ENCODE measurements at places on chromosomes 6 and 20.

DNA sequence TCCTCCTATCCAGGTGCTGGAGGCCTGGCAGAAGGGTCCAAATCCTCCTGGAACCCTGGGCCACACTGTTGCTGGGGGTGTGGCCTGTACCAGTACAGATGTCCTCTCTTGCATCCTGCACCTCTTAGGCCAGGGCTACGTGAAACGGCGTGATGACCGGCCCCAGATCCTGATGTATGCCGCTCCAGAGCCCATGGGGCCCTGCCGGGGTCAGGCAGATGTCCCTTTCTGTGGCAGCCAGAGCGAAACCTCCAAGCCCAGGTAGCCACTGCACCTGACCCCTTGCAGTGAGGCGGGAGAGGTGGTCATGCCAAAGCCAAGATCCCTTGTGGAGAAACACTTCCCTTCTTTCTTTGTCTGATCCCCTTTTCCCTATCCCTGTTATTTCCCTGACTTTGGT, 14.2 kb downstream of the DNPH1 start:
- no peaks in the 10 kb centered on the region for H3K4me1 ChIP-seq
- H3K27ac ChIP-seq = no peak overlapping the region
- no peak for DNase-seq

- no peak overlapping the region for H3K4me3 ChIP-seq
- H3K27ac ChIP-seq = no peak overlapping the region
- no peak for DNase-seq
- H3K36me3 ChIP-seq = no peaks in the 10 kb centered on the region
- no peaks in the 10 kb centered on the region for H3K4me1 ChIP-seq
These were observed 128.0 kb upstream of the GGTLC1 start for GRCh38 chr20:24116611-24117010.

- no peaks in the 10 kb centered on the region for H3K4me1 ChIP-seq
- H3K27me3 ChIP-seq = peaks cover 6% of the 10 kb centered on the region
- H3K27ac ChIP-seq = no peak overlapping the region
These were observed 62.0 kb downstream of the MMUT start for GRCh38 chr6:49401063-49401462.

- H3K27ac ChIP-seq = no peak overlapping the region
- H3K36me3 ChIP-seq = no peaks in the 10 kb centered on the region
- no peaks in the 10 kb centered on the region for H3K4me1 ChIP-seq
- DNase-seq = no peak
These were observed 77.9 kb upstream of the CDH4 start for GRCh38 chr20:61173961-61174725.

DNA sequence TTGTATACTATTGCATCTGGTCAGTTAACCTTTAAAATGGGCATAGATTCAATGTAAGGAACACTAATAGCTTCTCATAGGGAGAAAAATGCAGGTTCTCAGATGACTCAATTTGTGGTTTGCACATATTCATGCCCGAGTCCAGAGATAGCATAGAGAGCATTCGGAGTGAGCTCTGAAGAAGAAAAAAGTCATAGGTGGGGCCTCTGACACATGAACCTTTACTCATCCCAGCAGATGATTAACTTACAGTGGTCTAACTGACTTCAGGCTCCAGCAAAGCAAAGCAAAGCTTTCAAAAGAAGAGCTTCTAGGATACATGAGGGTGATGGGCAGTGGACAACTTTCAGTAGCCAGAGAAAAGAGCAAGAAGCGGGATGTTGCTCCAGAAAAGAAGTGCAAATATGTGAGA, 55.3 kb upstream of the BTN3A2 start:
- H3K27ac ChIP-seq = no peak overlapping the region
- DNase-seq = no peak
- peaks cover 3% of the 10 kb centered on the region for H3K36me3 ChIP-seq
- H3K4me1 ChIP-seq = peaks cover 53% of the 10 kb centered on the region
- peaks cover 18% of the 10 kb centered on the region for H3K27me3 ChIP-seq

DNA sequence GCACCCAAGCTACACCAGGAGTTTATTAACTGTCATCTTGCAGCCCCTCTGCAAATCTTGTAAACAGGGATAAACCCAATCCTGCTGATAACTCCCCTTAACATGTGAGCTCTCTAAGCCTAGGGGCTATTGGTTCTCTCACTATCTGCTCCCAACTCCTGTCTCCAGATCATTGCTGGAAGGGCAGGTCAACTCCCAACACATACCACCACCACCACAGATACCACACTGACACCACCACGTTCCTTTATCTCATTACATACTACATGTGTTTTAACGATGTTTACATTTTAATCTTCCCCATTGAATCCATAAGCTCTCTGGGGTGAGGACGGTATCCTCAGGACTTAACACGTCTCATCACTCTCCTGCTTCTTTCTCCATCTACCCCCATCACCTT, 51.8 kb downstream of the SIM1 start:
- H3K36me3 ChIP-seq = no peaks in the 10 kb centered on the region
- H3K4me1 ChIP-seq = no peaks in the 10 kb centered on the region
- no peak overlapping the region for H3K27ac ChIP-seq

GRCh38 chr6:169725125-169726048, 1.1 kb upstream of the PHF10 start:
- peaks cover 27% of the 10 kb centered on the region for H3K4me1 ChIP-seq
- DNase-seq = peak; percentile 37
- peak overlapping the region; percentile 83 for H3K4me3 ChIP-seq
- H3K27ac ChIP-seq = peak overlapping the region; percentile 92
- peaks cover 17% of the 10 kb centered on the region for H3K36me3 ChIP-seq

GRCh38 chr20:19019734-19020364, 192.6 kb upstream of the SLC24A3 start:
- H3K4me3 ChIP-seq = no peak overlapping the region
- H3K27ac ChIP-seq = no peak overlapping the region
- DNase-seq = no peak
- H3K36me3 ChIP-seq = no peaks in the 10 kb centered on the region
- peaks cover 5% of the 10 kb centered on the region for H3K27me3 ChIP-seq

- H3K4me1 ChIP-seq = peaks cover 6% of the 10 kb centered on the region
- H3K4me3 ChIP-seq = no peak overlapping the region
- peaks cover 7% of the 10 kb centered on the region for H3K36me3 ChIP-seq
- peaks cover 47% of the 10 kb centered on the region for H3K27me3 ChIP-seq
- DNase-seq = no peak
- no peak overlapping the region for H3K27ac ChIP-seq
These were observed 232.8 kb downstream of the MYLK4 start for GRCh38 chr6:2517855-2518473.

- peak overlapping the region; percentile 72 for H3K27ac ChIP-seq
- peaks cover 21% of the 10 kb centered on the region for H3K4me1 ChIP-seq
- peak; percentile 23 for DNase-seq
- H3K36me3 ChIP-seq = peaks cover 5% of the 10 kb centered on the region
- no peaks in the 10 kb centered on the region for H3K27me3 ChIP-seq
These were observed 60.8 kb downstream of the RBM38 start for GRCh38 chr20:57451795-57452661.
